ENCODE measurements at places on chromosomes 11 and 22.

GRCh38 chr22:27561286-27561904 lies 240.2 kb downstream of the MN1 start:
- DNase-seq, result no peak

DNA sequence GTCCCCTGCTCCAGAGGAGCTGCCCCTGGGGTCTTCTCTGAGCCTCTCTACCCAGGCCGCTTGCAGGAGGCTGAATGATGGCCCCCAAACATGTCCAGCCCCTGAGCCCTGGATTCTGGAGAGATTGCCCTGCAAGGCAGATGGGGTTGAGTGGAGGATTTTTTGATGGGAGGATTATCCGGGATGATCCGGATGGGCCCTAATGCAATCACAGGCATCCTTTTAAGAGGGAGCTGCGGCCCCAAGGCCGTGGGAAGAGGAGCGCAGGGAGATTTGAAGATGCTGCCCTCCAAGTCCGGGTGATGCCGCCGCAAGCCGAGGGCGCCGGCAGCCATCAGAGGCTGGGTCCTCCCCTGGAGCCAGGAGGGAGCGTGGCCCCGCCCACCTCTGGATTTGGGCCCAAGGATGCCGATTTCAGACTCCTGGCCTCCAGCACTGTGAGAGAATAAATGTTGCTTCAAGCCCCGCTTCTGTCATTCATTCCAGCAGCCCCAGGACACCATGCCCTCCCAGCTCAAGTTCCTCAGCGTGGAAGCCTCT lies 66.0 kb downstream of the WNT7B start:
- DNase-seq, result no peak

GRCh38 chr11:9849389-9849788 lies 185.5 kb downstream of the SWAP70 start:
- DNase-seq, result no peak

DNA sequence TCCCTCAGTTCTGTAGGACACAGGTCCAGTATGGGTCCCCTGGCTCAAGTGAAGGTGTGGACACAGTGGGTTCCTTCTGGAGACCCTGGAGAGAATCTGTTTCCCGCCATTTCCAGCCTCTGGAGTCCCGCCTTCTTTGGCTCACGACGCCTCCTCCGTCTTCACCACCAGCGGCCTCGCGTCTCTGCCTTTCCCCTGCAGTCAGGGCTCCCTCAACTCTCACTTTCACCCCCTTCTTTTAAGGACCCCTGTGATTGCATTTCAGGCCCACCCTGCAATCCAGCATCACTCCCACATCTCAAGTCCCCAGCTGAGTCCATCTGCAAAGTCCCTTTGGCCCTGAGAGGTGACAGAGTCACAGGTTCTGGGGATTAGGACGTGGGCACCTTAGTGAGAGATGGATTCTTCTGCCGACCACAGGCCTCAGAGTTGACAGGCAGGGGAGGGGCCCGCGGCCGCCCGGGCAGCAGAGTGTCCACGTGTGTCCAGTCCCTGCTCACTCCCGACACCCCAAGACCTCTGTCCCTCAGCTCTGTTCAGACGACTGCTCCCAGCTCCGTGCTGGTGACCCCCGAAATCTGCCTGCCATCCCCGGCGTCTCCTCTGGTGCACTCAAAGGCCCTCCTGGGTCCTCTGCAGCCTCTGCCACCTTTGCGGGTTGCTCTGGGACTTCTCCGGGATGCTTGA lies 36.9 kb upstream of the KRTAP5-7 start:
- DNase-seq, result no peak

- no peak for DNase-seq
Measured at GRCh38 chr11:74070723-74071492, 62.0 kb upstream of the UCP3 start.

DNA sequence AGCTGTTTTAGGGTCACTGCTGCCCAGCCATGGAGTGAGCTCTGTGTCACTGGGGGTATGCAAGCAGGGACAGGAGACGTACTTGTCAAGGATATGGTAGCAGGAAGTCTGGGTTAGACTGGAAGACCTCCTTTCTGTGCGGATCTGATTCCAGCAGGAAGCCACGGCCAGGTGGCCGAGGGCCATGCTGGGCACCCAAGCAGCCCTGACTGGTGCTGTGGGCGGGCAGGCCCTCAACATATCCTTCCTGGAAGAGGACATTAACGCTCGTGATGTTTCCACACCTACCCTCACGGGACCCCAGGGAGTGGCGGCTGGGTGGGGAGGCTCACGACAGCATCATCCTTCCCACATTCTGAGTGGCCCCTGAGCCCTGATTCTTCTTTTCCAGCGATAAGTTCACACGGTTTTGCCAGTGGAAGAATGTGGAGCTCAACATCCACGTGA lies 8.7 kb upstream of the ANKRD13D start:
- no peak for DNase-seq

DNA sequence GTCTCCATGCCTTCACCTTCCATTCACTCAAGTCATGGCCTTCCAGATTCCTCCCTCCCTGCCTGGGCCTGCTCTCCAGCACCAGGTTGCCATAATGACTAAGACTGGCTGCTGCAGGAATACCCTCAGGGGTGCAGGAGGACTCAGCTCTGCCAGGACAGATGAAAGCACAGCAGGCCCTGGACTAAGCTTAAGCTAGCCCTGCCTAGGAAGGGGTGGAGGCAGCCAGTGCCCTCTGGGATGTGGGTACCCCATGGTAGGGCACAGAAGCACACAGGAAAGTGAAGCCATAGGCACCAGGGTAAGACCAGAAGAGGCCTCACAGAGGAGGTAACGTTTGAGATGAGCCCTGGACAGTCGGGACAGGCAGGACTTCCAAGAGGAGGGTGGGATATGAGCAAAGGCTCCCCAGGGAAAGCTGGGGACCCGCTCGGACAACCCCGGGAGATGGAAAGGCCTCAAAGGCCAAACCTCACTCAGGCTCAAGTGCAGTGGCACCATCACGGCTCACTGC lies 3.0 kb upstream of the RIN1 start:
- DNase-seq, result no peak

Measured in ACHN (cell line).